Fibroblast of the aortic adventitia (primary cell): ENCODE measurements at places on chromosomes 4 and X.

DNA sequence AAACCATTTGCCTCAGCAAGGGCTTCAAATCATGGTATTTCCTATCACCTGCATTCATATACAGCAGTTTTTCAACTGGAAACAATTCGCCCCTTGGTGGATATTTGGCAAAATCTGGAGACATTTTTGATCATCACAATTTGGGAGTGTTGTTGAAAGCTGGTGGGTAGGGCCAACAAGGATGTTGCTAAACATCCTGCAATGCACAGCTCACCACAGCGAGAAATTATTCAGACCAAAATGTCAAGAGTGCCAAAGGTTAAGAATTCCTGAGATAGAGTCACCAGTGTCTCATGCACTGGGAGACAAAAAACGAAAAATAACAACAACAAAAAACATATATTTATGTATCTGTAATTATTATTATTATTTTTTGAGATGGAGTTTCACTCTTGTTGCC, 435.2 kb upstream of the CTSO start:
- DNase-seq: no peak

DNA sequence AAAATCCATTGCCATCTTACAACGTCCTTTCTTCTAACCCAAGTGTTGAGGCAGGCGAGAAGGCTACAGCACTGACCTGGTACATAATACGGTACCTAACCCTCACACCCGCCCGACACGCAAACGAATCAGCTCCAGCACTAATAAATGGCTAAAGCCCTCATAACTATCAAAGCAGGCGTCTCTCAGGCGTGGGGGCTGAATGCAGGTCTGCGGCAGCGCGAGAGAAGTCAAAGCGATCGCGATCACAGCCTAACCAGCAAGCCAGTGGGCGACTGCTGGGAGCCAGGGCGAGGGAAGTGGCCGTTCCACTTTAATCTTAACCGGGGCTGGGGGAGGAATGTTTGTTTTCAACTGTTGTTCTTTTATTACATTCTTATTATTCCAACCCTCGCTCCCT, 1.5 kb downstream of the CDX4 start:
- DNase-seq: no peak

DNA sequence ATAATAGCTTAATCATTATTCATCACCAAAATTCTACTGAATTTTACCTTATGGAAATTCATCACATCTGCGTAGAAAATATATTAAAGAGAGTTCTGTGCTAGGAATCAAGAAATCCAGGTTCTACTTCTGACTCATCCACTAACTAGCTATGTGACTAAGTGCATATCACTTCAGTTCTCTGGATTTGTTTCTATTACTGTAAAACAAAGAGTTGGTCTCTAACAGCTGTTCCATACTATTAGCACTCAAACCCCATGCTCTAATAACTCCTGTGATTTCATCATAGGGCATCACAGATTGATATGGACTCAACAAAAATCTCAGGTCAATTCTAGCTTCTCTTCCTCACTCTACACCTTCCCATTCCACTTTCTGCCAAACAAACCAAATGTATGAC, 572.0 kb downstream of the INPP4B start:
- DNase-seq: peak; percentile 53

- DNase-seq: no peak
Measured at GRCh38 chr4:163697121-163697520, 202.6 kb downstream of the TMA16 start.

DNA sequence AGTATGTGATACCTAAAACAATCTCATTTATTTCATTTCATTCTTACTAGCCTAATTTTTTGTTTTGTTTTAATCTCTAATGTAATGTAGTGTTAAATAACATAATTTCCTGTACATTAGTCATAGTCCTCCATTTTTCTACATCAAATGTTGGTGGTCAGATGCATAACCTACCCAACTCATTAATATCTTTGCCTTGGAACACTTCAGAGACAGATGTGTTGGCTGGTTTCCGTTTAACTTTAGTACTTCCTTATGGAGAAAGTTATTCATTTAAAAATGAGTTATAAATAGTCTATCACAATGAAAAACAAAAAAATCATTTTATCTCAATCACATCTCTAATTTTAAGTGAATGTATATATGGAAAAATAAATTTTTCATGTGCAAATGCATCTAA, 190.2 kb downstream of the ANTXR2 start:
- no peak for DNase-seq

GRCh38 chrX:94932278-94932965, 1258.4 kb downstream of the FAM133A start:
- no peak for DNase-seq

DNA sequence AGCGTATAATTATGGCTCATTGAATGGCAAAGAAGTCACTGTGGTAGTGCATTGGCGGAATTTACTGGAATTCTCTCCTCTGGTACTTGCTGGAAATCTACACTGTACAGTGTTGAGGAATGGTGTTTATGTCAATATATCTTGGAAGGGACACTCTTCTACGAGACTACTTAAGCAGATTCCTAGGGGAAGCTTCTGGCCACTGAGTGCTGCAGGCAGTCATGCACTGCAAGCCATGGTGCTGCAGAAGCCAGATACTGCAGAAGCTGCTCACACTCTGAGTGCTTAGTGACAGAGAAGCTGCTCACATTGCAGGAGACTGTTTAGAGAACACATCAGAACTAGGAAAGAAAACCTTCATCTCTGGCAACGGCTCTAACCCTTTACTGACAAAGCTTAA, 725.0 kb downstream of the CCSER1 start:
- no peak for DNase-seq

- DNase-seq: no peak
Measured at GRCh38 chr4:64399313-64400109, 9.7 kb downstream of the TECRL start.

- DNase-seq: peak; percentile 63
Measured at GRCh38 chr4:76611616-76612207, 176.7 kb downstream of the SHROOM3 start.

DNA sequence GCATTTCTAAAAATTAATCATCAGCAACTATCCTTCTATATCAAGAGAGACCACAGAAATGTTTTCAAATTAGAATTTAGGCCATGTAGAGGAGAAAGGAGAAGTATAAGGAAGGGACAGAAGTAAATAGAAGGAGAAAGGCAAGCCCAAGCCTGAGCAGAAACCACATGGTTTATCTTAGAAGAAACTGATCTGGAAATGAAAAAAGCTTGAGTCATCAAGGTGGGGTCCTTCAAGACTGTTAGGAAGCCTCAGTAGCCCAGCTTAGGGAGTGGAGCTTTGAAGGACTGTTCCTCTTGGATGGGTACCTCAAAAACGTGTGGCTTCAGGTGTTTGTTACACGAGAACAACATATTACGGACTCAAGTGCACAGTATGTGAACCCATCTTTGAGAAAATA, 4.5 kb downstream of the BMX start:
- no peak for DNase-seq

DNA sequence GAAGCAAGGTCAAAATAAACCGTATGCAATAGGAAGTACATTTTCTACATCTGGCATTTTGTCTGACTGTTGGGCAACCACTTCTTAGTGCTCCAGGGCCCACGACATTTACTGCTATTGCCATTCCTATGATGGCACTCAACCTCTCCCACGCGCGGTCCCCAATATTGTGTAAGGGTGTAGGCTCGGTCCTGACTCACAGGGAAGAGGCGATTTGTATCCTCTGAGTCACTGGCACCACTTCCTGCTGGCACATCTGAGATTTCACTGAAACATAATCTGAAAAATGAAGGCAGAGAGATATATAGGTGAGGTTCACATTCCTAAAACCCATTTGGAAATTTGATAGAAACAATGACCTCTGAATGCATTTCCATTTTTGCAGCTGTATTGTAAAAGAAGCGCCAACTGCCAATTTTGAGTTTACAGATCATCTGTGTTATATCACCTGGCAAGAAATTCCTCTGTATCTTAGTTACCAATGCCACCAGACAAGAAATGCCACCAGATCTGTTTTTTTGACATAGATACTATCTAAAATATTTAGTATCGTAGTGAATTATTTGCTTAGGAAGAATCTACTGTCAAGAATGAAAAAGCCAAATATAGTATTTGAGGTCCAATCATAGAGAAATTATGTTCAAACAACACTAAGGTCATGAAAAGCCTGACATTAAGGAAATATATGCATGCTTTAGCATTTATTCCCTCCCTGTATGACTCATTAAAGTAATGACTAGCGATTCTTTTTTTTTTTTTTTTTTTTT, 9.8 kb downstream of the EREG start:
- DNase-seq: peak; percentile 54

DNA sequence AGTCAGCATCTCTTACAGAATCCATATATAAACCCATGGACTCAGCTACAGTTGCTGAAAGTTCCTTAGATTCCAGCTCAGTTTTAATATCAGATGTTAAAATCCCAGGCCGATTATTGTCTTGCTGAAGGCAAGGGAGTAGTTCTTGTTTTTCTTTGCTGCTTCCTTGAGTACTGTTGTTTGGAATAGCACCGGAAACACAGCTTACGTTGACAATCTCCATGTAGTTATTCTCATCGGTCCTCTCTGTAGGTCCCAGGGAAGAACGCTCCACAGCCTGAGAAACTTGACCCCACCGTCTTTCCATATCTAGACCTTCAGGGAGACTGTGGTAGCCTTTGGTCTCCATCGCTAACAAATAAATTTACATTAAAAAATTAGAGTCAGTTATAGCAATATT, 5.7 kb downstream of the NR3C2 start:
- DNase-seq: no peak

DNA sequence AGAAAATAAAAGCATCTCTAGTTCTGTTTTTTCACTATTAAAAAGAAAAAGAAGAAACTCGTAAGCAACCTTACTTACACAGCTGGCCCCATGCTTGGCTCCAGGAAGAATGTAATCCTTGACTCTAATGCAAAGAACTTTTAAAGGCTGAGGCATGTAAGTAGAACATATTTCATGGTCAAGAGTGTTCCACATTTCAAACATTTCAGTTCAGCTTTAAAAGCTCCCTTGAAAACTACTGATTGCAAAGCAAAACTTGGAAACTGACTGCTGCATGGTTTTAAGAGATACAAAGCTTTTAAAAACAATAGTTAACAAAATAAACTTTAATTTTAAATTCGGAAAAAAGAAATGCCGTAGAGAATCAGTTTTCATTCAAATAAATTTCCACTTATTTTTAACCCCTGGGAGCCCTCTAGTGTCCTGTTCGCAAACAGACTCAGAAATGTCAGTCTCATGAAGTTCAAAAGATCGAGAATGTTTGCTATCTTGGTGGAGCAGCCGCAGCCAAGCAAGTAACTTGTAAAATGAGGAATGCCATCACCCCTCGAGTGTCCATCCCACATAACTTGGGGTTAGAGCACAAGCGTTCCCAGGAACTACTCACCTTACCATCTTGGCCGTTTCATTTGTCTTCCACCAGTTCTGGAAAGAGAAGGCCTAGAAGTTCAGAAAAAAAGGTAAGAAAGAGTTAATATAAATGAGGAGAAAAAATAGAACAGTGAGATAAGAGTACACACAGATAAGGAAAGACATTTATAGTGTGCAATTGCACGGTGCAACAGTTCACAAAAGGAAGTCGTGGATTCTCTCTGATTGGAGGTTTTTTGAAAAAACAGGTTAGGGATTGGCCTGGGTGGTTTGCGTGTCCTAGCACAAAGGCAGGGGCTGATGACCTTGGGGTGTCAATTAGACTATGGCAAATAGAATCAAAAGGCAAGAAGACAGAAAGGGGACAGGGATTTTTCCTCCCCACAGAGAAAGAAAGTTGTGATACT, at the start of gene GASK1B:
Gene GASK1B, minus strand, starts transcription at position 765 of the 998 bp plus-strand sequence. CDS start 1,650 bp downstream, outside the sequence.
- DNase-seq: peak; percentile 87

DNA sequence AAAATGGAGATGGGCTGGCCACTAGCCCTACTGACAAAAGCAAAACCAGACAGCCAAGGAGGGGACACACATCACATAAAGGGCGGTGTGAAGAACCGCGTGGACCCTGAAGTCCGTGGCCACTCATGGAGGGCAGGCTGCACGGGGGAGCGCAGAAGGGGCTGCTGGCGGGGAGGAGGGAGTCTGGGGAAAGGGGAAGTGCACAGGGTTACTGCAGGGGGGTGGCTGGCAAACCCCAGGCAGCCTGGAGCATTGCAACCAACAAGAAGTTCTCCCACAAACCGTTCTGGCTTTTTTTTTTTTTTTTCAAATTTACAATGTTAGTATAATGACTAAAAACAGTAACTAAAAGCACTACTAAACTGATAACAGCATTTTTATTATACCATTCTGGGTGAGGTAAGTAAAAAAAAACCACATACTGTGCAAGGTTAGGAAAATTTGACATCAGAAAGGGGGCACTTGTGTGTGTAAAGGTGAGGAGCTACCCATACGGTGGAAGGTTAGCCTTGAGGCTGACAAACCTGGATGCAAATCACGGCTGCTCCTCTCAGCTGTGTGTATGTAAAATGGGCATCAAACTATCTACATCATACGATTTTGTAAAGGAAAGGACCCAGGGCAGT, 87.1 kb downstream of the TSPAN5 start:
- no peak for DNase-seq

- no peak for DNase-seq
Measured at GRCh38 chr4:163959932-163960331, 465.4 kb downstream of the TMA16 start.

- DNase-seq: peak; percentile 59
Measured at GRCh38 chr4:101419336-101420135, 72.2 kb upstream of the PPP3CA start.
